ENCODE measurements at places on chromosomes 13 and 19. TPM values are rescaled to one million over a fixed set of nuclear protein-coding genes. Genes with fewer than 3 reads are reported as not detected.

Gene ZSCAN4
- 0.56 TPM for total RNA-seq

DNA sequence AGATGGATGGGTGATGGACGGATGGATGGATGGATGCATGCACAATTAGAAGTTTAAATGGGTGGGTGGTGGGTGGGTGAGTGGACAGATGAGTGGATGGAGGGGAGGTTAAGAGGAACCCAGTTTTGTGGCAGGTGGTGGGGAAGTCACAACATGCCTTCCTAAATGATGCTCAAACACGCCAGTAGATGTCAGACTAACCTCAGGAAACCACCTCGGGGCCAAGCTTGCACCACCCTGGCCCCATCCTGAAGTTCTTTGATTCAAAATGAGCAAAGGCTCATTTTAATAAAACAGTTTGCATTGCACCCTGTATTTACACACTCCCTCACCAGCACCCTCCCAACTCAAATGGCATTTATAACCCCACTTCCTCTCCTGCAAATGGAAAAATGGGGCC is 91.4 kb upstream of the CACNA1A start:
- DNase-seq: peak; percentile 35

- DNase-seq: no peak
Observed at GRCh38 chr13:102742506-102742905, 31.1 kb downstream of the TEX30 start.

DNA sequence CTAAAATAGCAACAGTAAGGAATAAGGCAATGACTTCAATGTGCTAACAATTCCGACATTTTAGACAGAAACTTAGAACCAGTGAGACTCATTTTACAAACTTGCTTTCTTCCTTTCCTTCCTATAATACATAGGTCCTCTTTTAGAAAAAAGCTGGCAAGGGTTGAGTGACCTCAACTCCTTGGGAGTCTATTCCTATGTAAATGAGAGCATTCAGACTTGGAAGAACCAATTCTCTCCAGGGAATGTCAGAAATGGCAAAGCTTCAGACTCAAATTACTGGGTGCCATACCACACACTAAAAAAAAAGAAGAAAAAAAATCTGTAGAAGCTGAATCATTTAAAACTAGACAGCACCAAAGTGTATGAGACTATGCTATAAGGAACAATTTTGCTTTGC is 1328.2 kb downstream of the OLFM4 start:
- no peak for DNase-seq

DNA sequence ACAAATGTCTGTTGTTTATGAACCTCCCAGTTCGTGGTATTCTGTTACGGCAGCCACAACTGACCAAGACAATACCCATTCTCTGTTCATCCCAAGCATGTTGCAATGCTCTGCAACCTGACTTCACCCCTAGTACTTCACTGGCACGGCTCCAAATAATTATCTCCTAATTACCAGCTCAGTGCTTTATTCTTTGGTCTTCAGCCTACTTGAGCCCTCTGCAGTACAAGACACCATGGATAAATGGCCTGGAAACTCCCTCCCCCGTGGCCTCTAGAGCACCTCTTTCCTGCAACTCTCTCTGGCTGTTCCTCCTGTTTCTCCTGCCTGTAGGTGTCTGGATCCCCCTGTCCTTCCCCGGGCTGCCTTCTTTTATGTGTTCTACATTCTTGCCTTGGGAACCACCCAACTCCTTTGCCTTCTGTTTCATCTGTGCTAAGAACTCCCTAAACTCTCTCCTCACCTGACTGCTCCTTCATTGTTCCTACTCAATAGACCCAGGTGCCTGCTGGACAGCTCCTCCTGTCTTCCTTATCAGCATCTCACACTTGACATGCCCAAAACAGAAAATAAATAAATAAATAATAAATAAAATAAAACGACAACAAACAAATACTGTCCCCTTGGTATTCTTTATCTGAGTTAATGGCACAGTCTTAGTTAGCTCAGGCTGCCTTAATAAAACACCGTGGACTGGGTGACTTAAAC is 200.4 kb upstream of the IPO5 start:
- no peak for DNase-seq

DNA sequence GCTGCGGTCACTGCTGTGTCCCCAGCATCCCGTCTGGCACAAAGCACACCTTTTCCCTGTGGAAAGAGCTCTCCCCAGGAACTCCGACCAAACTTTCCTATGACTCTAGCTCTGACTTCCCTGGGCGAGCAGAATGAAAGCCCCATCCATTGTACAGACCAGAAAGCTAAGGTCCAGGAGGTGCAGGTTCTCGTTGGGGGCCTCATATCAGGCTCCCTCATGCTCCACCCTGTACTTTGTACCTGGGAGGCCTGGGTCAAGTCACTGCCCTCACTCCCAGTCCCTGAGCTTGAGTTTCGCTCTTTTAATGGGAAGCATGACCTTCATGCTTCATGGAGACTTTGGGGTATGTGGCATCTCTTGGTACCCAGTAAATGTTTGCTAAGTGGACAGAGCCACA is 18.4 kb downstream of the CYTH2 start:
- peak; percentile 31 for DNase-seq

- peak; percentile 79 for DNase-seq
Observed at GRCh38 chr13:19618977-19619376, 14.5 kb upstream of the MPHOSPH8 start.

DNA sequence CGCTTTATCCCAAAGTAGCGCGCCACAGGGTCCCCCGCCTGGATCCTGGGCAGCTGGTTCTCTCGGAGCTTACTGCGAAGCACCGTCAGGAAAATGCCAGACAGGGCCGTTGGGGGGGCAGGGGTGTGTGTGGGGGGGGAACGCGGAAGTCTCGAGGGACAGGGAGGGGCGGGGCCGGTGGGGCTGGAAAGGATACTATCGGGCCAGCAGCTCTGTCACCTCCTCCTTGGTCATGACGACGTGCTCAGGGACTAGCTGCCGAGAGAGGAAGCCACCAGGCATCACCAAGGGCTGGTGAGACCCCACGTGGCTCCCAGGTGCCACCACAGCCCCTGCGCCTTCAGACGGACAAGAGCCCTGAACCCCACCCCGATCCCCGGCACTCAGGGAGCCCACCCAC is 5.3 kb downstream of the POLR2E start:
- no peak for DNase-seq

DNA sequence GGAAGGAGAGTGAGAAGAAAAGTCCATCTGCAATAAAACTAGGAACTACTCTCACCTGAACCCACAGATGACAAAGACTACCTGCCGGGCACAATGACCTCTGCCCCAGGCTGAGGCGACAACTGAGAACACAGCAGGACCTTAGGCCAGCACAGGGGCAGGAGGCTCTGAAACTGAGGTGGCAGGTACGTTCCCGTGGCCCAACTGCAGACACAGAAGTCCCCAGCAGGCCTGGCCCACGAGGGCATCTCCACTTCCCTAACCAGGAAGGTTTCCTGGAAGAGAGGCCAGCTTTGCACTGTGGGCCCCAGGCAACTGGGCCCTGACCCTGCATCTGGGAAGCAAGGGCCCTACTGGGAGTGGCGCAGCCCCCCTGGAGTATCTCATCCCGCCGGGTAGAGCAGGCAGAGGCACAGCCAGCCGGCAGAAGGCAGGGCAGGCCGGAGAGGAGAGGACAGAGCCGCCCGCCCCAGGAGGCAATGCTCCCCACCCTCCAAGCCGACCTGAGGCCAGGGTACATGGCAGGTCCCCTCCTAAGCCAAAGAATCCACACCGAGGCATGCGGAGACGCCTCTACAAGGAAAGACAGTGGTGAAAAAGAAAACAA is 32.7 kb downstream of the STK24 start:
- DNase-seq: no peak

GRCh38 chr13:61275736-61276135 is 139.9 kb downstream of the PCDH20 start:
- DNase-seq: no peak

DNA sequence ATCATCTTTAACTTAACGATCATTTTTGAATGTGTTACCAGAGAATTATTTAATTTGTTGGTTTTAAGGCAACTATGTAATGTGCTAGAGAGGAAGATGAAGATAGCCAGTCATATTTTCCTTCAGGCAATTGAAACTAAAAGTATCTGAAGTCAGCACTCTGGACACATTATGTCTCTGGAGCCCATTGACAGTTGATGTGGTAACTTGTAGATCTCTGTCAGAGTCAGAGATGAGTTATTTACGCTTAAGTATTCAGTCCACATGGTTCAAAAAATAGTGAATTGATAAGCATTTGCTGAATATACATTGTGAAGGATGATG is 2.1 kb downstream of the ZMYM2 start:
- no peak for DNase-seq

DNA sequence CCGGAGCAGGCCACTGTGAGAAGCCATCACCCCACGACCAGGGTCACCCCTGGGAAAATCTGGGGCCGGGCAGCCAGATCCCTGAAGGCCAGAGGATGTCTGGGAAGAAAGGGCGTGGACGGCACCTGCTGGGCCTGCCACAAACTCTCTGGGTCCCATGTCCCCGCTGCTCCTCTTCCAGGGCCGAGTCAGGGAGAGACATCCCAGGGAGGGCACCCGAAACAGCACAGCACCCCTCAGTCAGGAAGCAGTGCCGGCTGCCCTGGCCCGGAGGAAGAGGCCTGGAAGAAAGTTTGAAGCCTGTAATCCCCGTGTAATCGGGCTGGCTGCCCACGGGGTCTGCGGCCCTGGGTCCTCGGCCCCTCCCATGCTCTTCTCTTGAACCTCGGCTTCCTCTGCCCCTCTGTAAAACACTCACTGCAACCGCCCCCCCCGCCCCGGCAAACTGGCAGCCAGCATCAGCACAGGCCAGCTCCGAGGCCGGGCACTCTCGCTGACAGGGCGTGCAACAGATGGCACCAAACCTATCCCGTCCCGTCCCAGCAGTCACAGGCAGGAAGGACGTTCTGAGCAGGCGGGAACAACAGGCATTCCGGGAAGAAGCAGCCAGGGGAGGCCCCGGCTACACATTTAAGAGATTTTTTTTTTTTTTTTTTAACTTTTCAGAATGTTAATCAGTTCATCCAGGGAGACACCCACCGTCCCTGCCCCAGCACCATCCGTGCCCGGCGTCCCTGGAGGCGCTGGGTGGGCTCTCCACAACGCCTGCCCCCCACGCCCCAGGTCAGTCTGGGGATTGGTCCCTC is 1.5 kb downstream of the SBNO2 start:
- no peak for DNase-seq
